Glutamatergic neuron (in vitro differentiated cells): ENCODE measurements at places on chromosomes 7 and 10.

GRCh38 chr10:101120884-101121653, 10.0 kb upstream of the TLX1 start:
- H3K27me3 ChIP-seq = peaks cover 40% of the 10 kb centered on the region
- DNase-seq = no peak
- H3K36me3 ChIP-seq = peaks cover 5% of the 10 kb centered on the region
- H3K27ac ChIP-seq = no peak overlapping the region
- peaks cover 10% of the 10 kb centered on the region for H3K4me1 ChIP-seq

GRCh38 chr10:71473671-71474599, 77.2 kb downstream of the CDH23 start:
- peaks cover 5% of the 10 kb centered on the region for H3K4me1 ChIP-seq
- no peaks in the 10 kb centered on the region for H3K36me3 ChIP-seq
- no peak overlapping the region for H3K4me3 ChIP-seq
- H3K27ac ChIP-seq = no peak overlapping the region

- no peak overlapping the region for H3K4me3 ChIP-seq
- no peak overlapping the region for H3K27ac ChIP-seq
- no peaks in the 10 kb centered on the region for H3K36me3 ChIP-seq
Observed at GRCh38 chr10:12833451-12833850, 168.1 kb downstream of the CCDC3 start.

DNA sequence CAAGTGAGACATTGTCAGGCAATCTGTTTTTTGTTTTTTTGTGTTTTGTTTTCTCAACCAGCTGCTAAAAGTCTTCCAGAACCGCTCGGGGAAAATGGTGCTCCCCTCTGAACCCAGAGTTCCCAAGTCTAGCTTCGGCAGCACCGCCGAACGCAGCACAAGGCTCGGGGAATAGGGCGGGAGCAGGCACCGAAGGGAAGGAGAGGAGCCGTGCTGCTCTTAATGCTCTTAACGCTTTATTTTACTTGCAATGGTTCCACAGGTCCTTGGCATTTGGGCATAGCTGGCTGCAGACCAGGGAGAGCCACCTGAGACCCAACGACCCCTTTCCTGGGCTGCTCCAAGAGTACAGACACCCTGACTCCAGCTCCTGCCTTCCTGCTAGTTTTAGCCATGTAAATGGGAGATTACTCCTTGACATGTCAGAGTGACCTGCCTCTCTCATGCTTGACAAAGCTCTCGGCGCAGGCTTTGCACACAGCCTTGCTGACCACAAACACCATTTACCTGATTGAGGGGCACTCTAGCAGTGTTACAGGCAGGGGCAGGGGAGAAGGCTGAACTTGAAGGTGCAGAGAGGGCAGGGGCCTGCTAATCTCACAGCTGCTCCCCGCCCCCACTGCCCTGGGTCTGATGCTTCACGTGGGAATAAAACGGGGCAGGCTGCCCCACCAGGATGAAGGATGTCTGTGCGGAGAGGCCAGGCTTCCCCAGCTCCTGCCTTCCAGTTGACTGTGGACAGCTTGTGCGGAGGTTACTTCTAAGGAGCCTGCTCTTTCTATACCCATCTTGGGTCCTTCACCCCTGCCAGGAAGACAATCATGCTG, 58.6 kb upstream of the EFCAB10 start:
- H3K27ac ChIP-seq = peak overlapping the region; percentile 83
- peak overlapping the region; percentile 78 for H3K4me3 ChIP-seq
- peaks cover 42% of the 10 kb centered on the region for H3K4me1 ChIP-seq
- no peak for DNase-seq

DNA sequence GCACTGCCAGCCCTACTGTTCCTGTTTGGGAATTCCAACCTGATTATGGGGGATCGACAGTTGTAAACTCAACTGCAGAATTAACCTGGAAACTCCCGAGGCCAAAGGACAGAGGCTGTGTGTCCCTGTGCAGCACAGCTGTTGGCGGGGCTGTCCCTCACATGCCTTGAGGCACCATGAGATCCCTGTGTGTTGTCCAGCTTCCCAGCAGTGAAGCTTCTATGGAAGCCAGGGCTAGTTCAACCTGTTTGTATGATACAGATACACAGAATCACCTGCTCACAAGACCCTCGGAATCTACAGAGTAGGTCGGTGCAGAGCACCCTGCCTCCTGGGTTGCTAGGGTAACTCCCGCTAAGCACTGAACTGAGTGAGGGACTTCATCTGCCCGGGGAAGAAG, 61.0 kb upstream of the EFCAB10 start:
- H3K27ac ChIP-seq = no peak overlapping the region
- peaks cover 43% of the 10 kb centered on the region for H3K4me1 ChIP-seq
- no peak overlapping the region for H3K4me3 ChIP-seq

DNA sequence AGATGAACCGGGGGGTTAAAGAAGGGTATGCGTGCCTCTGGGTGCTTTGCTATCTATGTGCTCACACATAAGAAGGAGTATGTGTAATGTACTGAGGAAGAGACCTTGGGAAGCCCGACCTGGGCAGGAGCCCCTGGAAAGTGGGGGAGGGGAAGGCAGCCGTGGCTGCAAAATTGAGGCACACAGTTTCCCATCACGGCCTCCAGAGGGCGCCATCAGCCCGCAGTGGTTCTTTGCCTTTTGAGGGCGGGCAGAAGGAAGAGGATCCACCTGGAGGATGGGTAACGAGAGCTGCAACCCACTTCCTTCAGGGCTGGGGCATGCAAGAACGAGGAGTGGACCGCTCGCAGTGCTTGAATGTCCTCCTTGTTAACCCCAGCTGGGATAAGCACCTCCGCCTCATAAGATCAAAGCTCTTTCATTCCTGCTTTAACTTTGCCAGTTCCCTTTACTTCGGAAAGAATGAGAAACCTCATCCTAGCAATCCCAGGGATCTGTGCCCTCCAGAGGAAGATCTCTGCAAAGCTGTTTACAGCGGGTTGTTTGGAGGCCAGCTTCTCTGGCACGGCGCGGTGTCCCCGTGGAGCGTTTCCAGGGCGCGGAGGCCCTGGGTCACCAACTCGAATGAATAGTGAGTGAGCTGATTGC, 77.9 kb downstream of the PCGF5 start:
- no peak overlapping the region for H3K27ac ChIP-seq
- H3K4me1 ChIP-seq = peaks cover 3% of the 10 kb centered on the region
- DNase-seq = peak; percentile 84
- no peaks in the 10 kb centered on the region for H3K36me3 ChIP-seq
- peak overlapping the region; percentile 78 for H3K4me3 ChIP-seq
- peaks cover 3% of the 10 kb centered on the region for H3K27me3 ChIP-seq

- no peak for DNase-seq
- H3K4me1 ChIP-seq = no peaks in the 10 kb centered on the region
- H3K4me3 ChIP-seq = no peak overlapping the region
- no peak overlapping the region for H3K27ac ChIP-seq
- no peaks in the 10 kb centered on the region for H3K27me3 ChIP-seq
- no peaks in the 10 kb centered on the region for H3K36me3 ChIP-seq
Observed at GRCh38 chr7:133688483-133689239, 435.8 kb downstream of the EXOC4 start.

DNA sequence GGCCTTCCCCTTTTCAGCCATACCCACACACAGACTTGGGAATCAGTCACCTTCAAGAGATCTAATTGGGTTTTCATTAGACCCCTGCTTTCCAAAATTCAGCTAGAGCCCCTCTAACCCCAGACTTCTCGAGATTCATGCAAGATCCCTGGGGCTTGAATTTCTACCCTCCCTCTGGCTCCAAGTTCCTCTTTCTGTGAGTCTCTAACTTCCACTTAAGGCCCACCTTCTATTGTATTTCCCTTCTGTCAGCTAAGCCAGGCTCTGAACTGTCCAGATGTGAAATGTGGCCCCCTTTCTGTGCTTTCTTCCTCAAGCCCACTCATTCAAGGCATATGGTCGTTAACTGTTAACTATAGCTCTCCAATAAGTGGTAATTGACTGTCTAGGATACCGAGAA, 132.2 kb downstream of the ZNF365 start:
- H3K36me3 ChIP-seq = no peaks in the 10 kb centered on the region
- H3K4me3 ChIP-seq = no peak overlapping the region
- H3K4me1 ChIP-seq = peaks cover 13% of the 10 kb centered on the region
- no peak for DNase-seq
- H3K27ac ChIP-seq = no peak overlapping the region

- DNase-seq = no peak
- no peaks in the 10 kb centered on the region for H3K27me3 ChIP-seq
- no peaks in the 10 kb centered on the region for H3K36me3 ChIP-seq
- no peak overlapping the region for H3K4me3 ChIP-seq
- no peaks in the 10 kb centered on the region for H3K4me1 ChIP-seq
Observed at GRCh38 chr7:47792521-47793121, 155.6 kb downstream of the PKD1L1 start.
